ENCODE measurements at places on chromosomes 5 and 9.

DNA sequence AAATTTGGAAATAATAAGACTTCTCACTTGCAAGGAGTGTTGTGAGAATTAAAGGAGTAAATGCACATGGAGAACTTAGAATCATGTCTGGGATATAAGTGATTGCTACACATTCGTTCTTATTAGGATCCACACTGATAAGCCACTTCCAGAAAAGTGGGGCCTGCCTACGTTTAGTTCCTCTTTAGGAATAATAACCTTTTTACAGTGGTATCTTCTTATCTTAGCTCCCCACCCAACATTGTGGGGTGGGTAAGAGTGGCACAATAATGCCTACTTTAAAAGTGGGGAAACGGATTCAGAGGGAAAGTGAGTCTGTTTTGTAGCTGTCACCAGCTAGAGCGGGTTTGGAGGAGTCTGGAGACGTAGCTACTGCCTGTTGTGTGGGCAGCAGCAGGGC lies 16.0 kb downstream of the DOCK2 start:
- no peak for DNase-seq

GRCh38 chr9:21688108-21689102 lies 114.0 kb upstream of the MTAP start:
- DNase-seq: no peak

GRCh38 chr9:89465726-89466308 lies 32.1 kb downstream of the SEMA4D start:
- DNase-seq: no peak

DNA sequence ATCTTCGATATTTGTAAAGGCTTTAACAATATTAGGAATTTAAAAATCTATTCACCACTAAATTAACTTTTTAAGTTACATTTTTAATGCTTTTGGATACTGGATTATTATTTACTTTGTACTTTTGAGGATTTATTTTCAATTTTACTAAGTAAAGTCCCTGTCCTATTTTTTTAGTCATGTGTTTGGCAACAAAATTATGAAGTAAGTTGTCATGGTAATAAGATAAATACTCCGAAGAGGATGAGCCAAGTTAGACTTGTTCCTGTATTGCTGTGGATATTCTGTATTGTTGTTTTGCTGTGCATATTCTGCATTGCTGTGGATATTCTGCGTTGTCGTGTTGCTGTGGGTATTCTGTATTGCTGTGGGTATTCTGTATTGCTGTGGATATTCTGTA lies 210.1 kb downstream of the MTRR start:
- no peak for DNase-seq

GRCh38 chr9:95510709-95511615 lies 5.8 kb downstream of the PTCH1 start:
- DNase-seq: peak; percentile 61

DNA sequence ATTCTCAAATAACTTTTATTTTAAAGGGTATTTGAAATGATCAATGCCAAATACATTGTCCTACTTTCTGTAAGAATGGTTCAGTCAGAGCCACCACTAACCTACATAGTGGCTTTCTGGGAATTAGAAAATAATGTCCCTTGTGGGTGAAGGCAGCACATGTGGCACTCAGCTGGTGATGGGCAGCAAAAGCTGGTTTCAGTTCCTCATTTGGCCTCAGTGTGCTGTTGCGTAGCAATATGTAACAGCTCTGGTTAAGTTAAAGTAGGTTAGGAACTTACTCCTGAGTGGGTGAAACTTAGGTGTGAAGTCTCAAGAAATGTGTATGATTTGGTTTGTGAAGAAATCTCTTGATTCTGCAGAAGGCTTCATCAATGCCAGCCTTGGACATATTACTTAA lies 99.6 kb upstream of the SPEF2 start:
- DNase-seq: no peak

DNA sequence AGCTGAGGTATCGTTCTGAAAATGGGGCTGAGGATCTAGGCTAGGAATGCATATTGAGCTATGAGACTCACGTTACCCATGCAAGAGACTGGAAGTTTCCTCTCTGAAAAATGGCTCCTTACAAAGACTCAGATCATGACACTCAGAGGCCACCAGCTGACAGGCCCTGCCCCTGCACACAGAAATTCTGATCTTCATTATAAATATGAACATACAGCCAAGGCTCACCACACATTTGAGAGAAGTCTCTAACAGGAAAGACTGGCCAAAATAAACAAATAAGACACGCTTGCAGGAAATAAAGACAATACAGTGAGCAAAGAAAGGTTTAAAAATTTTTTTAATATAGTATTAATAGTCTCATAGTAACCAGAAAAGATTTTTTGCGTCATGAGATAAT lies 365.9 kb downstream of the NFIB start:
- no peak for DNase-seq

- no peak for DNase-seq
Observed at GRCh38 chr5:58182287-58182841, 277.5 kb downstream of the PLK2 start.

DNA sequence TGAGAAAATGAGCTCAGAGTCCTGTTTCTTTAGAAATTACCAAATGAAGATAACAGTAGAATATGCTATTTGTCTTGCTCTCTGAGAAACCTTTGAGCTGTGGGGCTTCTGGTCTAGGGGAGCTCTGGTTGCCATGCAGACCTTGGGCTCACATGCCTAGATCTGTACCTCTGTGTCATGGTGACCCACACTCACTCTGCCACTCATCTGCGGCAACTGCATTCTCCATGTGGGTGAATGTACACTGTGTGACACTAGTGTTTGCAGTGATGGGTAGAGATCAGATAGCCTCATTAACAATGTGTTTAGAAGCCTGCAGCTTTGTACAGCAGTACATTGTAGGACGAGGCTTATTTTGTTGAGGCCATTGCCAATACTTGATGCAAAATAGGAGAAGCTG lies 521.2 kb downstream of the CHSY3 start:
- no peak for DNase-seq

- no peak for DNase-seq
Observed at GRCh38 chr9:100112677-100113336, 13.8 kb downstream of the INVS start.

DNA sequence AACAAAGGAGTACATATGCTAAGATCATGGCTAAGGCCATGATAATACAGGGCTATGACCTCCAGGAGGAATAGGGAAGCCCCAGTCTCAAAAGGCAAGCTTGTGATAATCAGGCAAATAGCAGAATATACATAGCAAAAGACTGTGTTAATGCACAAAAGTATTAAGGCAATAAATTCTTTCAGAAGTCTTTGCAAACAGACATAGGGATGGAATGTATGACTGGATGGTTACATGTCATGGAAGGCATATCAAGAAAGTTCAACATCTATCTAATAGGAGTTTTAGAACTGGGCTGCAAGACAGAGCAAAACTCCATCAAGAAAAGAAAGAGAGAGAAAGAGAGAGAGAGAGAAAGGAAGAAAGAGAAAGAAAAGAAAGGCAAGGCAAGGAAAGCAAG lies 264.5 kb upstream of the CDH6 start:
- no peak for DNase-seq

DNA sequence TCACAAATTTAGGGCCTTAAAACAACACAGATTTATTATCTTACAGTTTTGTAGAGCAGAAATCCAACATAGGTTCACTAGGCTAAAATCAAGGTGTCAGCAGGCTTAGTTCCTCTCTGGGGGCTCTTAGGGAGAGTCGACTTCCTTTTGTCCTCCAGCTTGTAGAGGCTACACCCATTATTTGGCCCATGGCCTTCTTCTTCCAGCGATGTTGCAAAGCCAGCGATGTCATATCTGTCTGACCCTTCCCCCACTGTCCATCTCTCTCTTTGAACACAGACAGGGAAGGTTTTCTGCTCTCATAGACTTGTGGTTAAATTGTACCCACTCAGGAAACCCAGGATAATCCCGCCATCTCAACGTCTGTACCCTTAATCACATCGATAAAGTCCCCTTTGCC lies 60.3 kb upstream of the SHB start:
- no peak for DNase-seq

DNA sequence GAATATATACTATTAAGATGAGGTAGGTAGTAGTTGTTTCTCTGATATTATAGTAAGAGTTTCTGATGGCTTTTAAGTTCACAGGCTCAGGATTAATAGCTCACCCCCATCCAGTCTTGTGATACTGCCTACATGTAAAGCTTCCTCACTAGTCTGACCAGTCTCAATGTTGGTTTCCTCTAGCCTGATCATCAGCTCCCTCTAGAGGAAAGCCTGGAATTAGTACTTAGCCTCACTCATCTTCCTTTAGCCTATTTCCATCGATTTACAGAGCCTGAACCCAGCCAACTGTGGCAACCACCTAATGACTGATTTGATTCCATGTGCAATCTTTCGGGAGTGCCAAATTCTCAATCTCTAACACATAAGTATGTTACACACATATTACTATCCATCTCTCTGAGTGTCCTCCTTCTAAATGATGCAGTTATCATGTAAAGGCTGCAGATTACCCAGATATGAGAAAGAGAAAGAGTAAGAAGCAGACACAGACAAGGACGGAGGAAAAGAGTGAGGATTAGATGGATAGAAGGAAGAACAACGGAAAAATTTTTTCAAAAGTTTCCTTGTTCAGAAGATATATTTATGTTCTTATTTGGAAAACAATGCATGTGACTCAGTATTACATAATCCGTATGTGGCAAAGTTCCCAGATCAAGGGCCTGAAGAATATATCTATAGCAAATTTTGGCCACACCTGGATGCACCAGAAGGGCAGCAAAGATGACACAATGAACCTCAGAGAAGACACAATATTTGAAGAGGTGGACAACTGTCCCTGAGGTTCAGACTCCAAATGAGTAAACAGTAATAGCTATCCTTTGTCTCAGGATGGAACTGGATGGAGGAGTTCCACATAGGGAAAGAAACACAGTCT lies 333.7 kb downstream of the ELAVL2 start:
- DNase-seq: peak; percentile 27

DNA sequence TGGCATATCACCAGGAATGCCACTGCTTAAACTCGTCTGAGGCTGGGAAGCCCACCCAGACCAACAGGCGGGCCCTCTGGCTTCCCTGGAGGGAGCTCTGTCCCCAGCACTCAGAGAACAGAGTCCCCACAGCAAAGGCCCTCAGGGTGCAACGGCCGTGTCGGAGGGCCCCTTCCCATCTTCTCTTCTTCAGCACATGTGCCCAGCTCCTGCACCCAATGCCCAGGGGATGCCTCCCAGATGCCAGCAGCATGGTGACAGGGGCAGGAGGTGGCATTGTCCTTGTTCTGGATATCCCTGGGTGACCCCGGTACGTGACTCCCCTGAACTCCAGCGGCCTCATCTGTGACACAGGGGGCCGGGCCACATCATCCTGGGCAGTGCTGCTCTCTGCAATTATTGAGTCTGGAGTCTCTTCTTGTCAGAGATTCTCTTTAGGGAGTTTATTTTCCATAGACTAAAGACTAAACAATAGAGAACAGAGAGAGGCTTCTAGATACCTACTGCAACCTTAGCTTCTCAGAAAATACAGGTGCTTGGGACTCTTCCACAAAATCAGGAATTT lies 13.6 kb upstream of the OLFM1 start:
- no peak for DNase-seq

DNA sequence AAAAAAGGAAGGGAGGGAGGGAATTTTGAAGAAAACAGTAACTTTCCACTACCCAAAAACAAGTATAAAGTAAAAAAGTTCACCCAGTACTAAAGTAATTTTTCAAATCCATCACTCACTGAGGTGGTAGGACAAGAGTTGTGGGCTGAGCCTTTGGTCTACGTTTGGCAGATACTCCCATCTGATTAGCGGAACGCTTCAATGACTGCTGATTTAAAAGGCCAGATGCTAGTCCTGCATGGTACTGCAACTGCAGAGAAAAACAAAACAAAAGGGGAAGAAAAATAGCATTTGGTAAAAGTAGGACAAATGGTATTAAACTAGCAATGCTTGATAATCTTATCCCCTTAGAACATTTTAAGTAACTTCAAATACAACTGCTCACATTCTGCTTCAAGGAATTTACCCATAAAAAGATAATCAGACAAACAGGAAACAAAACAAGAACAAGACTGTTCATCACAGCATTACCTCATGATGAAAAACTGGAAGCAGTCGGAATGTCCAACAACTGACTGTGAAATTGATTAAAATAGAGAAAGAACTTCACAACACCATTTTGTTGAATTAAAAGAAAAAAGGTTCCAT lies 65.4 kb downstream of the MED27 start:
- DNase-seq: no peak

DNA sequence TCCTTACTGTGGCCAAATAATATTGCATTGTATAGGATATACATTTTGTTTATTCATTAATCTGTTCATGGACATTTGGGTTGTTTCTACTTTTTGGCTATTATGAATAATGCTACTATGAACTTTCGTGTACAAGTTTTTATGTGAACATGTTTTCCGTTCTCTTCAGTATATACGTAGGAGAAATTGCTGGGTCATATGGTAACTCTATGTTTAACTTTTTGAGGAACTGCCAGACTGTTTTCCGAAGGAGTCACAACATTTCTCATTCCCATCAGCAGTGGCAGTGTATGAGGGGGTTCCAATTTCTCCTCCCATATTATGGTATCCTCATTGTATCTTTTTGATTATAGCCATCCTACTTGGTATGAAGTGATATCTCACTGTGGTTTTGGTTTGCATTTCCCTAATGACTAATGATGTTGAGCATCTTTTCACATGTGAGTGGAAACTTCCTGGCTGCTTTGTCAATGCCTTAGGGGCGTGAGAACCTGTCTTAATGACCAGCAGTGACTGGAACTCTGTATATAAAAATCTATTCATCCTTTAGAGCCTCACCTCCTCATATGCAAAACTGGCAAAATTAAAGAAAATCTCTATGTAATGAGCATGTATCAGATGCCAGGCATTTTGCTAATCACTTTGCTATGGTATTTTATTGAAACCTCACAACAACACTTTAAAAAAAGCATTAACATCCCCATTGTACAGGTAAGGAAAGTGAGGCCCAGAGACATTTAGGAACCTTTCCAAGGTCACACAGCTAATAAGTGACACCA lies 47.8 kb upstream of the TGFBR1 start:
- no peak for DNase-seq

DNA sequence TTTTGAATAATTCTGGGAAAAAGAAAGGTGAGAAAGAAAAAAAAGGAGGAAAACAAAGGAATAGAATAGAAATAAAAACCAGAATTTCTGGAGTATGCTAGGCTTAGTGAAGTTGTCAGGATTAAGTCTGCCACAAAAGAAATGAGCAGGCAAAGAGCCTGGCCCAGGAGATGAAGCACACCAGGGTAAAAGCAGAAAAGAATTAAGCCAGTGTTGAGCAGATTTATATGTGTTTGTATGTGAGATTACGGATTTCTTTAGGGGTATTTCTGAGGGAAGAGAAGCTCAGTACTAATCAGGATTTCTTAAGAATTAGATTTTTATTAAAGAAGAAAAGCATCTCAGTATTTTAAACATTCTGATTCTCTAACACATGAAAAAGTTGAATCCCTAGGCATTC lies 74.5 kb downstream of the MRPS27 start:
- DNase-seq: no peak

GRCh38 chr5:38448568-38449350 lies 107.7 kb downstream of the LIFR start:
- DNase-seq: no peak

DNA sequence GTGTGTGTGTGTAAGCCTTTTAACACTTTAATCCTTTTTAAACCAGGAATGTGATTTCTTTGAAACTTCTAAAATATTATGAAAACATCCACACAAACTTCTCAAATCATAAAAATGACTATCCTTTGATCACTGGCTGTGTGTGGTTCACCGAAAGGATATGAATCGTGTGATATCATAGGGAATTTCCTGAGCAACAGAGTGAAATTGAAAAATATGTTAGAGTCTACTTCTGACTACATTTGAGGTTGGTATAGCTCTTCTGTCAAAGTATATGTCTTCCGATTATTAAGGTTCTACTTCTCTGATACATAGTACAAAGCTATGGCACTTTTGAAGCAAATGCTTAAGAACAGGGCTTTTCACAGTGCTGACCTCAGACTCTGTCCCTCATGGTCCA lies 40.3 kb downstream of the RGMB start:
- no peak for DNase-seq

Measured in NCI-H187 treated with DMSO at 0.1 percent for 48 hours (cell line).